ENCODE measurements at places on chromosomes 13 and 19.

DNA sequence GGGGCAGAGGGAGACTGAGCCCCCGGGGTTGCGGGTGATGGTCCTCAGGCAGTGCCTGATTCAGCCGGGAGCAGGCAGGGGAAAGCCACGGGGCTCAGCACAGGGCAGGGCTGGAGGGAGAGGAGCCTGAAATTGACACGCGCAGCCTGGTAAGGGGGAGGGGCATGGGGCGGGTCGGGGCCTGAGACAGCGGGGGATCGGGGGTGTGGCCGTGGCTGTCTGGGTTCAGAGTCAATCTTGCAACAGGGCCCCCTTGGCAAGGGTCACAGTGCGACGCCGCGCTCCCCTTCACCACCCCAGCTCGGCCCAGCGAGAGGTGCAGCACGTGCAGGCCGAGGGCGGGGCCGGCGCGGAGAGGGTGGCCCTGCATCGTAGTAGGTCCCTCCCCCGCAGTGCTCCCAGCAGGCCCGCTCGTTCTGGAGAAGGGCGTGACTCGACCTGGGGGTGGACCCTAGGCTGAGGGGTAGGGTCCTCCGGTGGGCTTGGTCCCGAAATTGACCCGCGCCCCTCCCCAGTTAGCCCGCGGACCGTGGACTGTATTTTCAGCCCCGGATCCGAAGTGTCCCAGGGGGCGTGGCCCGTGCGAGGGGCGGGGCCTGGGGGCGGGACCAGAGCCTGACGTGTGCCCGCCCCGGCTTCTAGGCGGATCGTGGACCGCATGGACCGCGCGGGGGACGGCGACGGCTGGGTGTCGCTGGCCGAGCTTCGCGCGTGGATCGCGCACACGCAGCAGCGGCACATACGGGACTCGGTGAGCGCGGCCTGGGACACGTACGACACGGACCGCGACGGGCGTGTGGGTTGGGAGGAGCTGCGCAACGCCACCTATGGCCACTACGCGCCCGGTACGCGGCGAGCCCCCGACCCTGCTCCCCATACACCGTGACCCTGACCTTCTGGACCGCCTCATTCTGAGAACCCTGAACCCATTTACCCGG, 6.0 kb downstream of the RCN3 start:
- peak; percentile 60 for DNase-seq

DNA sequence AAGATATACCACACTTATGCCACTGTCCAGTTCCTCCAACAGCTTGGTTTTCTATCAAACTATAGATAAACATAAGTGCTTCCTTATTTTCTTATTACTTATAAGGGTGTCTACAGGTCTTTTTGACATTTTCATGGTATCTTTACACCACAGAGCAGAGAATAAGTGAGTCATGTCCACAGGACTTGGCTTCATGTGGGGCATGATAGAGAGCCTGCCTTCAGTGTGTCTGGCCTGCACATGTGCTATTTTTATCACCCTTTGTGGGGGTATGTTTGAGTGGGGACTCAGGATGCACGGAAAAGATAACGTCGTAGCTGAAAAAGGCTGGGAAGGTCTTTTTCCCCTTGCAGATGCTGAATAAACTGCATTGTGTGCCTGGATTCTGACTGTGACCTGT, 8.1 kb upstream of the STOML3 start:
- DNase-seq = no peak

GRCh38 chr19:6433663-6434062, at the start of gene SLC25A41:
Gene SLC25A41 (minus strand): TSS chr19:6433763. CDS start chr19:6433693, 70 bp downstream.
- no peak for DNase-seq

DNA sequence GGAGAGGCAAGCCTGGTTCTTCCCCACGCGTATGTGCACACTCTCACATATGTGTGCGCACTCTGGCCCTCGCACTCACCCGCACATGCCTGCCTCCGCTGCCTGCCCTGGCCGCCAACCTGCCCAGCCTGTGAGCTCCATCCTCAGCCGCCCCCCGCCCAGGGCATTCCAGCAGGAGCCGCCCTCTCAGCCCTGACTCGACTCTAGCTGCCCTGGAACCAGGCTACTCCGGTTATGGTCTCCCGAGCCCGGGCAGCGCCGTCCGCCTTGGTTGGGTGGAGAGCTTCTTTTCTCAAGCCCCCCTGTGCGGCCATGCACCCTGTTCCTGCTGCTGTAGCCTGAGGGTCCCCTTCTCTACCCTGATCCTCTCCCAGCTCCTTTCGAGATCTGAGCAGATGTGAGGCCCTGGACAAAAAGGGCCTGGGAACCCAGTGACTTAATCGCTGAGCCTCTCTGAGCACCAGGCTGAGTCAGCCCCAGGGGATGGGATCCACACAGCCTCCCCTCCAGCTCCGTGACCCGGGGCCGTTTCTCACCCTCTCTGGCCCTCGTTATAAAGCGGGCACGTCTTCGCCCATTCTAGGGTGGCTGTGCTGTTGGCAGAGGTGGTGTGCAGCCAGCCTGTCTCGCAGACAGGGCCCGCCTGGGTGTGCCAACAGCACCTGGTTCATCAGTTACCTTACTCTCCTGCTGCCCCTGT, 191.5 kb downstream of the TEX29 start:
- no peak for DNase-seq

Measured in foreskin melanocyte (primary cell).